ENCODE measurements at places on chromosomes 16 and 17.

- DNase-seq: no peak
These were observed 9.3 kb downstream of the SSTR5 start for GRCh38 chr16:1081734-1082265.

- no peak for DNase-seq
These were observed 57.8 kb downstream of the HLF start for GRCh38 chr17:55322453-55322985.

- DNase-seq: peak; percentile 89
These were observed 253.3 kb downstream of the SOX9 start for GRCh38 chr17:72373910-72374741.

DNA sequence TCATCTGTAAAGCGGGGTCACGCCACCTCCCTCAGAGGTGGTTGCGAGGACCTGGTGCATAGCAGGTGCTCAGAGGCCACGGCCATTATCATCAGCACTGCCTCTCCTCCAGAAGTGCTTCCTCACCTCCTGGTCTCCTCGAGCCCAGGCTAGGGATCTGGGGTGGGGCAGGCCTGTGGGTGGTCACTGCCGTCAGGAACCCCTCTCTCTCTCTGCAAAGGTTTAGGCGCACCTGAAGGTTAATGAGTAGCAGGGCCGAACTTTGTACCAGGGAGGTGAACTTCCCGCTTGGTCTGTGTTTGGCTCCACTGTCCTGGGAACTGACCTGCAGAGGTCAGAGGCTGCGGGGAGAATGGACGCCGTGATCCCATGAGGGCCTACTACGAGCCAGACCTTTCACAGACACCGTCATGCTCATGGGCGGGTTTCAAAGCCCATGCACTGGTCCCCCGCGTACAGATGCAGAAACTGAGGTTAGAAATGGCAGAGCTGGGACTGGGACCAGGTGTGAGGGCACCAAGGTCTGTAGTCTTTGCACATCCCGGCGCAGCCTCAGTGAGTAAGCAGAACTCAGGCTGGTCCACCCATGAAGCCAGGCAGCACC is 13.8 kb downstream of the JUP start:
- DNase-seq: no peak

- DNase-seq: no peak
These were observed 77.2 kb upstream of the CLEC3A start for GRCh38 chr16:77945126-77945525.

DNA sequence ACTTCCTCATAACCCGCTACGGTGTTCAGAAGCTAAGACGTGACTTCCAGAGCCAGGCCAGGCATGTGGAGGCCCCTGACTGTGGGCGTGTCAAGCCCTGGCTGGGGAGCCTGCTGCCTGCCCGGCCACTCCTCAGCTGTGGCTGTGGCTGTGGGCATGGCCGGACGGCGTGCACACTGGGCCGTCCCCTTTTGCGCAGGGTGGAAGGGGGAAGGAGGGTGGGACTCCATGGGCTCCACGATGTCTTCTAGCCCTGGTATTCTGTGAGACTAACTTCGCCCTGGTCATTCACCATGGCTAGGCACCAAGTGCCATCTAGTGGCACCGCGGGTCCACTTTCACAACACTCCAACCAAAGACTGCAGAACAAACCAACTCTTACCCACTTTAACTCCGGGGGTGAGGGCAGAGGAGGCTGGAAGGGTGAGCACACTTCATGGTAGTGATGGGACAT is 67.9 kb downstream of the N4BP1 start:
- DNase-seq: peak; percentile 17

GRCh38 chr17:19703828-19704613 is 12.4 kb downstream of the SLC47A2 start:
- DNase-seq: no peak

DNA sequence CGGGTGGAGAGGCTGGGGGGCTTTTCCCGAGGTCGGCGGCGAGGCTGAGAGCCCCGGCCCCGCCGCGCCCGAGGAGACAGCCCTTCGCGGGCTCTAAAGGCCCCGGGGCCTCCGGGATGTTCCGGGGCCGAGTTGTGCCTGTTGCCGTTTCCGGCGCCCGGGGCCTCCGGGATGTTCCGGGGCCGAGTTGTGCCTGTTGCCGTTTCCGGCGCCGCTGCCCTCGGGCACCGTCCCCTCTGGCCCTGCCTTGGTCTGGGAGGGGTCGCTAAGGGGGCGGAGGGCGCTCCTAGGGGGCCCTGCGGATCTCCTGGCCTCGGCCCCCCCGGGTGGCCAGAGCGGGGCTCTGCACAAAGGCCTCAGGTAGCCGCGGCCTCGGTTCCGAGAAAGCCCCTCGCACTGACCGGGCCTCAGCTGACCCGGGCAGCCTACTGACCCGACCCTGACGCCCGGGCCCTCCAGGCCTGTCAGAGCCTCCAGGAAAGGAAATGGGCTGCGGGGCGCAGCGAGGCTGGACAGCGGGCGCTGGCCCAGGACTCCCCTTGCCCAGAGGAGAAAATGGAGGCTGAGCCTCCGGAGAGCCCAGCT is 24.2 kb downstream of the ACTG1 start:
- DNase-seq: peak; percentile 7

DNA sequence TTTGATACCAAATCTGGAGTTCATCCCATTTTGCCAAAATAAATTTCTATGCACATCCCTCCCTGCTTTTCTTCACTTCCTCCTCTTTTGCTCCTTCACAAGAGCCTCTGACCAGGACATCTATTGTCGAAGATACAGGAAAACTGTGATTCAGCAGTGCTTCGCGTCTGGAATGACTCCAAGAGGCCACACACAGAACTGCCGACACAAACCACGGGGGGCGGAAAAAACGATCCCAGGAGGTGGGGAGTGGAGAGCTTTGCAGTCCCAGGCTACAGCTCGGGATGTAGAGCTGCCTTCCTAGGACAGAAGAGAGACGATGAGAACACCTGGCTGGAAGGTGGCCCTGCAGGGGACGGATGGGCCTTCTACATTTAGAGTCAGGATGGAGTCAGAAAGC is 102.8 kb downstream of the XYLT1 start:
- no peak for DNase-seq

DNA sequence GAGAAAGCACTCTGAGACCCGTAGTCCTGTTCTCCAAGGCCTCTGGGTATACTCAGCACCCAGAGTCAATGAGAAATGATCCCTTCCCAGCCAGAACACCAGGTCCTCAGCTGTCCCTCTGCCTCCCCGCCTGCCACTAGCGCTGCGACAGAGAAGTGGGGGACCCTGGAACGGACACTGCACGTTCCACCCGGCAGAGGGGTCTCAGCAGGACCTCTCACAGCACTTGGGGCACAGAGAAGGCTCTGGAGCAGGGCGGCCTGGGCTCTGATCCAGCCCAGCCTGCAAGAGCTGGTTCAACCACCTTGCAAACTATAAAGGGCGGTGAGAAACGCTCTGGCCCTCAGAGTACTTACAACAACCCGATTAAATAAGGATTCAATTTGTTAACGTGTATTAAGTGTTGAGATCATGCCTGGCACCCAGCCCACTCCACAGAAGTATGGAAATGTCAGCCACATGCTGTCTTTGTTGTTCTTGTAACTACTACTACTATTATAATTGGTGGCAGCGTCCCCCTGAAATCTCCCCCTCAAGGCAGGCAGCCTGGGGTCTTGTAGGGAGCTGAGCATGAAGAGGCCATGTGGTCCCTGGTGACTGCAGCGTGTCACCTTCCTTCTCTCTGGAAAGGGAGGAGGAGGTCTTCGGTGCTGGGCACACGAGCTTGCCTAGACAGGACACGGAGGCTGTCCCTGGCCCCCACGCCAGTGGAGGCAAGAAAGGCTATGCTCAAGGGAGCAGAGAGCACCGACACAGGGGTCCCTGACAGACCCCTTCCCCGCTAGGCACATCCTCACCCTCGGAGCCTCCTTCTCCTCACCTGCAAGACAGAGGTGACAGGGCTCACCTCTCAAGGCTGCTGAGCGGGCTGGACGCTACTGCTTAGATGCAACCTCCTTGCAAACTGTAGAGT is 2.4 kb downstream of the OSGIN1 start:
- no peak for DNase-seq

DNA sequence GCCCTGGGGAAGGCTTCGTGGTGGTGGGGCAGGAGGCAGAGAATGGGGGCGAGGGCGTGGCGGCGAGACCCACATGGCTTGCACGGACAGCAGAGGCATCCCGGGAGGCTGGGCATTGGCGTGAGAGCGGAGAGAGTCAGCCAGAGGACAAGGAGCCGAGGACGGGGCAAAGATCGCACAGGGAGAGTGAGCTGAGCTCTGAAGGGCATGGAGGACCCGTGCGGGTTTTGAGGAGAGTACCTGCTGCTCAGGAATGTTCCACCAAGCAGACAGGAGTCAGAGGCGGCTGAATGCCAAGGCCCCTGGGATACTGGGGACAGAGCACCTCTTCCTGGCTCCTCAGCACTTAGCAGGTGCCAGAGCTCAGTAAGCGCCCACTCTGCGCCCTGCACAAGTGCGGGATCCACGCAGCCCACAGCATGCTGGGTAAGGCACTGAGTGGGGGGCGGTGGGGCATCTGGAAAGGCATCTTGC is 47.8 kb downstream of the ARHGAP27 start:
- DNase-seq: no peak

- no peak for DNase-seq
These were observed 4.8 kb downstream of the BCAR1 start for GRCh38 chr16:75246504-75247205.

GRCh38 chr16:88527186-88527936 is 42.8 kb upstream of the ZC3H18 start:
- DNase-seq: peak; percentile 69

GRCh38 chr16:85615014-85615851 is 2.1 kb downstream of the GSE1 start:
- DNase-seq: peak; percentile 94

GRCh38 chr16:84581158-84581557 is 36.7 kb downstream of the COTL1 start:
- DNase-seq: no peak

DNA sequence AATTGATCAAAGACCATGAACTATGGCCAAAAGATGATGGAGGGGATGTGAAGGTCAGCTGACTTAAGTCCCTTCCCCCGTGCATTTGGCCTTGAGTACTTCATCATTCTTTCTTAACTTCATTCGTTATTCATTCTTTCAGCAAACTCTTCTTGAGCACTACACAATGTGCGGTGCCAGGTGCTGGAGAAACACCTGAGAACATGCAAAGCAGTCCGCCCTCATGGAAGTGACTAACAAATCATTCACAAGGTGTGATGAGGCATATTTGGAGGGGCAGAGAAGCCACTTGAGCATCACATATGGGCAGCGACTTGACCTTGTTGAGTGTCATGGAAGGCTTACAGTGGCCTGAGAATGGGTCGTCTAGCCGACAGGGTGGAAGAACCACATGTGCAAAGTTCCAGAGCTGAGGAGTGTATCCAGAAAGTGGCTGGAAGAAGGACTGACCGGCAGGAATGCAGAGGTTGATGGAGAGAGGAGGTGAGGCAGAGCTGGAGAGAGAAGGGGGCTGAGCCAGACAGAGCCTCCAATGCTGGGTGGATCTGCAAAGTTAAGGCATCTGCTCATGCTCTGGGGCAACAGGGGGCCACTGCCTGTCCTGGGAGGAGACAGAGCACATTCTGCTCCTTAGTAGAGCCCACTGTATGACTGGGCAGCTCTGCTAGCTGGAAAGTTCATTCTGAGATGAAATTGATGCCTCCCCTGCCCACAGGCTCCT is 25.1 kb upstream of the EIF1 start:
- no peak for DNase-seq

- no peak for DNase-seq
These were observed 135.2 kb downstream of the FTO start for GRCh38 chr16:53839150-53839549.

- DNase-seq: no peak
These were observed 414.4 kb downstream of the WWOX start for GRCh38 chr16:78513838-78514237.

- DNase-seq: no peak
These were observed 137.7 kb upstream of the CRHR1 start for GRCh38 chr17:45646288-45646988.

DNA sequence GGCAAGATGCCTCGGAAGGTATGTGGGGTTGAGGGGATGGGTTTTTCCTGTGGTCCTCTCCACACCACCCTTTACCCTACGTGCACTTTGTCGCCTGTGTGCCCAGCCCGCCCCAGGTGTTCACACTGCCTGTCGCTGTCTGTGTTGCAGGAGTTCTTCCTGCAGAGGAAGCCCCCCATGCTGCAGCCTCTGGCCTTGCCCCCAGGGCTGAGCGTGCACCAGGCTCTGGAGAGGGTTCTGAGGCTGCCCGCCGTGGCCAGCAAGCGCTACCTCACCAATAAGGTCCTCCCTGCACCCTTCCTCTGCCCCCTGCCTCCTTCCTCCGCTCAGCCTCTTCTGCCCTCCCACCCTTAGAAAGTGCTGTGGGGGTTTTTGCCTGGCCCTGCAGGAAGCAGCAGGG is 15.2 kb downstream of the PFAS start:
- no peak for DNase-seq

DNA sequence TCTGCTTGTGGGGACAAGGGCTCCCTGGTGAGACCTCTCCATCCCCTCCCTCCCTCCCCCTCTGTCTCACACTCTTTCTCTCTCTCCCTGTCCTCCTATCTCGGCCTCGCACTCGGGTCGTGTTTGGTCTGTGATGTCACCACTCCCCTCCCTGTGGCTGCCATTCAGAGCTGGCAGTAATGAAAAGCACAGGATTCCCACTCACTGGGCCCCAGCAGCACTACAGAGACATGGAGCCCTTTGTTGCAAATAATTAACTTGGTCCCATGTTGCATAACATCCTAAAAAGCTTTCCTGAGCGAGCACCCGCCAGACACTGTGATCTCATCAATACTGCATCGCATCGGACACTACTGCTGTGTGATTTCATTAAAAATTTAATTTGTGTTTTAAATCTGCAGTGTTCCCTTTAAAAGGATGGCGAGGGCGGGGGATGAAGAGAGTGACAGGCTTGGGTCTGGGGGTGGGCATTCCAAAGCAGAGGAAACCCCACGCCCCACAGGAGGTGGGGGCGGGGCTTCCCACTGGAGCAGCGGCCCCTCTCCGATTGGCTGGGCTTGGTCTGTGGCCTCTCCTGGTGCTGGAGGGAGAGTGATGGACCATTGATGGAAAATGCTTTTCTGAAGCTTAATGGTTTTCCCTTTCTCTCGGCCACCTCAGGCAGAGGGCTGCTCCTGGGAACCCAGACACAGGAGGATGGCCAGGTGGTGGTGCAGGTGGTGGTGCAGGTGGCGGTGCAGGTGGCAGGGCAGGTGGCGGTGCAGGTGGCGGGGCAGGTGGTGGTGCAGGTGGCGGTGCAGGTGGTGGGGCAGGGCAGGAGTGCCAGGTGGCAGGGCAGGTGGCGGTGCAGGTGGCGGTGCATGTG is 15.3 kb upstream of the NPTX1 start:
- DNase-seq: peak; percentile 61
